Epithelial cell of esophagus (primary cell): ENCODE measurements at places on chromosomes 13 and 19.

GRCh38 chr13:108961542-108962125 is 332.2 kb downstream of the MYO16 start:
- DNase-seq, result peak; percentile 62

DNA sequence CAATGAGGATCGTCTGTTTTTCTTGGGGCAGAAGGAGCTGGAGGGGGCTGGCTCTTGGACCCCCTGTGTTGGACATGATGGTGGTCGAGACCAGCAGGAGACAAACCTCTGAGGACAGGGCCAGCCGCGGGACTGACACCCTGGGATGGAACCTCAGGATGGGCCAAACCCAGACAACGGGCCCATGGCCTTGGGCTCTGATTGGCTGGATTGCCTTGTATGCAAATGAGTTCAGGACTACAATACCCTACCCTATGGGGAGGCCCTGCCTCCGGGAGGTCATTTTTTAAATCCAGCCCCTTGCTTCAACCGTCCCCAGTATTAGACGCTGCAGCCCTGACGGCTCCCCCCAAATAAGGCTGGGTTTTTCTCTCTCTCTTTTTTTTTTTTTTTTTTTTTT is 22.0 kb downstream of the SLC5A5 start:
- no peak for DNase-seq

GRCh38 chr13:50685491-50685890 is 158.0 kb downstream of the DLEU7 start:
- peak; percentile 46 for DNase-seq

DNA sequence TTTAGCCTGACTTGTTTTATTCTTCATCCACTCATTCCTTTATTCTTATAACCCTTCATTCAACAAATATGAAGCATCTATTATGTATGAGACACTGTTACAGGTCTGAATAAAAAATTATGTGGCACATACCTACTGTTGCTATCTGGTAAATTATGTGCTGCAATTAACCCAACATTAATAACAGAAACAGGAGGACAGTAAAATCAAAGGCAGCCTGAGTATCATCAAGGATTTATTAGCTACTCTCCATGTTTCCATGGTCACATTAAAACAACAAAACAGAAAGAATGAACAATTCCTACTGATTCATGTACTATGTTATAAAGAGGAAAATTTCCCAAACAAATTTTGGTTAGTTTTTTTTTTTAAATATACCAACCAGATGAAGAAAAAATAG is 43.9 kb downstream of the RAP2A start:
- DNase-seq, result no peak

DNA sequence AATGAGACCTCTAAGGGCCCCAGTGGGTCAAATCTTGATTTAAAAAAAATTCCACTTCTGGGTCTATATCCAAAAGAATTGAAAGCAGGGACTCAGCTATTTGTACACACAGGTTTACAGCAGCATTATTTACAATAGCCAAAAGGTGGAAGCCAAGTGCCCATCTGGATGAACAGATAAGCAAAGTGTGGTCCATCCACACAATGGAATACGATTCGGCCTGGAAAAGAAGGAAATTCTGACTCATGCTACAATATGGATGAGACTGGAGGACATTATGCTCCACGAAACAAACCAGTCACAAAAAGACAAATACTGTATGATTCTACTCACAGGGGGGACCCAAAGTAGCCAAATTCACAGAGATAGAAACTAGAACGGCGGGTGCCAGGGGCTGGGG is 76.7 kb downstream of the CACNA1A start:
- DNase-seq, result no peak
